Fibroblast of skin of back (primary cell): ENCODE measurements at places on chromosomes 16 and 17.

- peak; percentile 43 for DNase-seq
Measured at GRCh38 chr17:38425744-38426143, 2.5 kb upstream of the ARHGAP23 start.

GRCh38 chr16:75811020-75811634 is 84.8 kb upstream of the CPHXL start:
- no peak for DNase-seq

DNA sequence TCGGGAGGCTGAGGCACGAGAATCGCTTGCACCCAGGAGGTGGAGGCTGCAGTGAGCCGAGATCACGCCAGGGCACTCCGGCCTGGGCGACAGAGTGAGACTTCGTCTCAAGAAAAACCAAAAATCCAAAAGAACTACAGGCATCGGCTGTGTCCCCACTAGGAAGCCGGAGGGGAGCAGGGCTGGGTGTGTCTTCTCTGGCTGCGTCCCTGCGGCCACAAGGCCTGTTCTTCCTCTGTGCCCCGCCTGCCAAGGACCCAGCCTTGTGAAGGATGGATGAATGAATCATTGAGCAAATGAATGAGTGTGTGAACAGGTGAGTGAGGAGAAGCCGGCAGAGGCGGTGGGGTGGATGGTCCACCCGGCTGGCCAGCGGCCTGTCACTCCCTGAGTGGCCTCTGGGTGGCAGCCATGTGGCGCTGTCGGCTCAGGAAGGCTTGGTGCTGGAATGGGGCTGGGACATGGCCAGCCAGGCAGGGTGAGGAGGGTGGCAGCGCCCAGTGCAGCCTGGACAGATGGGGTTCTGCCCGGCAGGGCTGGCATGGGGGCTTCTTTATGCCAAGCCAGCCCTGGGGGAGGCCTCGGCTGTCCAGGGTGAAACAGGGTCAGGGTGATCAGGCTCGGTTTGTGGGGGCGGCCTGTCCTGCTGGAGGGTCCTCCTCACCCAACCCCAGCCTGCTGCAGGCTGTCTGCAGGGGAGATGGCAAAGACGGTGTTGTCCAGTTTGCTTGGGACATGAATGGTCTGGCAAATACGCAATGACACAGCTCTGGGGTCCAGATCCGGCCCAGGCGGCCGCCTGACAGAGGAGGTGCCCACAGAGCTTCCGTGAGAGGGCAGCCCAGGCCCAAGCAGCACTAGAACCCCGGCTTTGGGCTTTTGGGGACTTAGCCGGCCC is 21.7 kb downstream of the SLC25A10 start:
- peak; percentile 67 for DNase-seq

- DNase-seq: no peak
Measured at GRCh38 chr17:44063704-44064639, 2.5 kb downstream of the LSM12 start.

- DNase-seq: no peak
Measured at GRCh38 chr16:72430121-72430520, 258.2 kb upstream of the PMFBP1 start.

DNA sequence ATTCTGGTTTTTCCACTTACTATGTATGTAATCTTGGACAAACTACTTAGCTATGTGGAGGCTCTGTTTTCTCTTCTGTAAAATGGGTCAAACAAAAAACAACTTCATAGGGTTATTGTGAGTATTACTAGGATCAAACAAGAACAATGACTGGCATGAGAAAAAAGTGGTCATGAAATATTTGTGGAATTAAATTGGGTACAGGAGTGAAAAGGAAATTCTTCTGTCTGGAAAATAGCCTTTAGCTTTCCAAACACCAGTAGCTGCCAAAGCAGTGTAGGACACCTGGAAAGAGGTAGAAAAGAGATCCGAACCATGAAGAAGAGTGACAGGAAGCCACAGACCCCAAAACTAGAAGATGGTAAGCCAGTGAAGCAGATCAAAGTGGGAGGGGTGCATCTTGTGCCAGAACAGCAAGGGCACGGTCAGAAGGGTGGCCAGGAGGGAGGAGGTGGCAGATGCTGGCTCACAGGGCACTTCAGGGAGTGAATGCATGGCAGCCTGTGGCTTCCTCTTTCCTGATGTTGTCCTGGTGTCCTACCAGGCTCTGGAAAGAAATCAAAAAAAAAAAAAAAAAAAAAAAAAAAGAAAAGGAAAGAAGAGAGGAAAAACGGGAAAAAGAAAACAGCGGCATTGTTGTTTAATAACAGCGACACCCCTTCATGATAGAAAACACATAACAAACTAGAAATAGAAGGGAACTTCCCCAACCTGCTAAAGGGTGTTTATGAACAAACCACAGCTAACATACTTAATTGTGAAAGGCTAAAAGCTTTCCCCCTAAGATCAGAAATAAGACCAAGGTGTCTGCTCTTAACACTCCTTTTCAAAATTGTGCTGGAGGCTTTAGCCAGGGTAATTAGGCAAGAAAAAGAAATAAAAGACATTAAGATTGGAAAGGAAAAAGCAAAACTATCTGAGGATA is 67.9 kb downstream of the PCTP start:
- no peak for DNase-seq

DNA sequence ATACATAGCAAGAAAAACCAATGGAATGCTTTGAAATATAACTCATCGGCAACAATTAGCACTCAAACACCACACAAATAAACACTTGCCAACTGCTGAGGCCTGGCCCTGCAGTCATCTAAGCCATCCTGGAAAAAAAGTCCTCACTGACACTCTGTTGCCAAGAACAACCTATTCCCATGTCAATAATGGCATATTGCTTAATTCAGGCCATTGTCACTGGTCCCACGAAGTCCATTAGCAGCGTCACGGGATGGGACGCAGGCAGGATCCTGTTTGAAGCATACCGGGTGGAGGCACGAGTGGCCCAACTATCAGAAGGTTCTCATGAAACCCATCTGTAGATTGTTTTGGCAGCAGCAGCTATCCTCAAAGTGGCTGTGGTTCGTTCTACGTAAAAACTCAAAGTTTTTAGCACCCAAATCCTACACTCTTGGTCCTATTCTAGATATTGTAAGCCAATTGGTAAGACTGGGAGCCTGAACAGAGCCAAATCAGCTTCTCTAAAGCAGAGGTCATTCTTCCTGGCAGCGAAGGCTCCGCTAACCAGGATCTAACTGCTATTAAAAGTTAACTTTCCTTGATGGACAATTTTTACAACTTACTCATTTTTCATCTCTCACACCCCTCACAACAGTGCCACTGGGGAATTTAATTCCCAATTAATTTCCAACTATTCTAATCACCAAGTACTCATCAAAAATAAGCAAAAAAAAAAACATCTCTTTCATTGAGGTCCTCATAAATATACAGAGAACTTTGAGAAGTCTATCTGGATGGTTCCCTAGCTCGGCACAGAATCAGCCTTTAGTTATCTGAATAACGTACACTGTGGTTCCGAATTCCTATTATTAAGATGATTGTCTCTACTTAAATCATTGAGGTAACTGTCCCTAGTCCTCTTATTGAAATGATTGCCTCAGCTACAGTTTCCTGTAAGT is 91.5 kb downstream of the ZFHX3 start:
- no peak for DNase-seq

GRCh38 chr17:32382526-32383223 is 32.7 kb downstream of the ZNF207 start:
- DNase-seq: no peak

- DNase-seq: no peak
Measured at GRCh38 chr17:77590951-77591735, 367.4 kb upstream of the TNRC6C start.

GRCh38 chr17:8870406-8871040 is 3.0 kb upstream of the PIK3R6 start:
- DNase-seq: no peak

GRCh38 chr17:8801135-8801840 is 2.1 kb upstream of the MFSD6L start:
- no peak for DNase-seq

DNA sequence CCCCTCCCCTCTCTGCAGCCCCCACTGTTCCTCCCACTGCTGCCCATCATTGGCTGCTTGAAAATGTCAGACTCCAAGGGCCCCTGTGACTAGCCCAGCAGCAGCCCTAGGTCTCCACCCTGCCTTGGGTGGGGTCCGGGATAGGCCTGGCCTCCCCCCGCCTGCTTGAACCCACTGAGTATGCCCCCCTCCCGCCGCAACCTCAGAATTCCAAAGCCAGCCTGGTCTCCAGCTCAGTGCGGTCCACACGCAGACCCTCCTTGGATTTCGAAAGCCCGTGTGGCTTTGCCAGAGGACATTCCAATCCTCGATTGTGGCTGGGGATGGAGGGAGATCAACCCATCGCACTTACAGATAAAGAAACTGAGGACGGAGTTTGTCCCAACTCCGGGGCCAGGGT is 6.4 kb downstream of the DPEP1 start:
- DNase-seq: no peak

DNA sequence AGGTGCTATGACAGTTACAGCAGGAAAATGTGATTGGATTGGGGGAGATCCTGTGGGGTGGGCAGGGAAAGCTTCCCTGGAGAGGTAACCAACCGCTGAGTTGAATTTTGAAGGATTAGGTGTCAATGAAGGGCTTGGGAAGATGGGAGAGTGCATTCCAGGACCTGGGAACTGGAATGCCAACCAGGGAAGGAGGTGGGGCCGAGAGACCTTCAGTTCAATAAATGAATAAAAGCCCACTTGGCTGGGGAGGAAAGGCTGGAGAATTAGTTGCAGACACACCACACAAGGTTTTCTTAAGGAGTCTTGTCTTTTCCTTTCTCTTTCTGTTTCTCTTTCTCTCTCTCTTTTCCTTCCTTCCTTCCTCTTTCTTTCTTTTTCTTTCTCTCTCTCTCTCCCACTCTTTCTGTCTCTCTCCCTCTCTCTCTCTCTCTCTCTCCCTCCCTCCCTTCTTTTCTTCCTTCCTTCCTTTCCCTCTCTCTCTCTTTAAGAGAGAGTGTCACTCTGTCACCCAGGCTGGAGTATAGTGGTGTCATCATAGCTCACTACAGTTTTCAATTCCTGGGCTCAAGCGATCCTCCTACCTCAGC is 3.3 kb downstream of the USP43 start:
- no peak for DNase-seq
